ENCODE measurements at places on chromosomes 2 and 18. TPM values are rescaled to one million over a fixed set of nuclear protein-coding genes. Genes with fewer than 3 reads are reported as not detected.
A peak's percentile ranks its signal among the peaks of the same experiment; 100 is the strongest.

The RFTN2 gene
- total RNA-seq, result 0.44 TPM

The ITGB6 gene
- total RNA-seq, result not detected

The B3GNT7 gene
- total RNA-seq, result 0.98 TPM

The HAAO gene
- total RNA-seq, result not detected

The ERICH2 gene
- total RNA-seq, result not detected

The CXCR1 gene
- total RNA-seq, result 0.25 TPM

The APOB gene
- 2.0 TPM for total RNA-seq

The STAMBP gene
- 30.9 TPM for total RNA-seq

The KCNG2 gene
- total RNA-seq, result not detected

The FAP gene
- 0.88 TPM for total RNA-seq

The FNDC4 gene
- total RNA-seq, result 0.70 TPM

The ADRA2B gene
- total RNA-seq, result 0.16 TPM

The TMEM247 gene
- total RNA-seq, result not detected

The CNDP1 gene
- total RNA-seq, result not detected

The TOGARAM2 gene
- total RNA-seq, result 5.2 TPM

The PELI1 gene
- total RNA-seq, result 115 TPM

The NT5DC4 gene
- not detected for total RNA-seq

The ARHGEF33 gene
- 0.26 TPM for total RNA-seq

GRCh38 chr2:101002562-101003277 is 631 bp downstream of the RPL31 start:
- DNase-seq, result peak; percentile 22

DNA sequence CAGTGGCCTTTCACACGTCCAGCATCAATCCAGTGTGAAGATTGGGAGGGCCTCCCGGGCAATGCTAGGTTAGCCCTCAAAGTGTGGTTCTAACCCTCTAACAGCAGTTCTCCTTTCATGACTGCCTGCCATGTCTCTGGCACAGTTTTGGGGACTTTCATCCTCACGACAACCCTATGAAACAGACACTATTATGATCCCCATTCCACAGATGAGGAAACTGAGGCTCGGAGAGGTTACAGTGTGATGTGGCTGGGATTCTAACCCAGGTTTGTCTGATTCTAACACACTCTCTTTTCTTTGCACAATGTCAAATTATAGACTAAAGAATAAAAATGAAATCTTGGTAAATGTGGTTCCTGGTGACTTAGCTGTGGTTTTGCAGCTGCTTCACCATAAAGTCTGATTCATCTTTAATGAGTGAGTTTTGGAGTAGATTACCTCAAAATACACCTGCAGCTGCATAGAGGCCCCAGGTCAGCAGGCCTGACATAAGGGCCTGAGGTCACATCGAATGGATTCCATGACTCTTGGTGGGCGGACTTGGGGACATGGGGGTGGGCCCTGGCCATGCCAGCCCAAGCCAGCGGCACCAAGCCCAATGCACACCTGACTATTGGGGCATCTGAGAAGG is 214.4 kb downstream of the GLI2 start:
- DNase-seq, result no peak

GRCh38 chr2:120879431-120880295 is 144.0 kb downstream of the GLI2 start:
- no peak for DNase-seq

DNA sequence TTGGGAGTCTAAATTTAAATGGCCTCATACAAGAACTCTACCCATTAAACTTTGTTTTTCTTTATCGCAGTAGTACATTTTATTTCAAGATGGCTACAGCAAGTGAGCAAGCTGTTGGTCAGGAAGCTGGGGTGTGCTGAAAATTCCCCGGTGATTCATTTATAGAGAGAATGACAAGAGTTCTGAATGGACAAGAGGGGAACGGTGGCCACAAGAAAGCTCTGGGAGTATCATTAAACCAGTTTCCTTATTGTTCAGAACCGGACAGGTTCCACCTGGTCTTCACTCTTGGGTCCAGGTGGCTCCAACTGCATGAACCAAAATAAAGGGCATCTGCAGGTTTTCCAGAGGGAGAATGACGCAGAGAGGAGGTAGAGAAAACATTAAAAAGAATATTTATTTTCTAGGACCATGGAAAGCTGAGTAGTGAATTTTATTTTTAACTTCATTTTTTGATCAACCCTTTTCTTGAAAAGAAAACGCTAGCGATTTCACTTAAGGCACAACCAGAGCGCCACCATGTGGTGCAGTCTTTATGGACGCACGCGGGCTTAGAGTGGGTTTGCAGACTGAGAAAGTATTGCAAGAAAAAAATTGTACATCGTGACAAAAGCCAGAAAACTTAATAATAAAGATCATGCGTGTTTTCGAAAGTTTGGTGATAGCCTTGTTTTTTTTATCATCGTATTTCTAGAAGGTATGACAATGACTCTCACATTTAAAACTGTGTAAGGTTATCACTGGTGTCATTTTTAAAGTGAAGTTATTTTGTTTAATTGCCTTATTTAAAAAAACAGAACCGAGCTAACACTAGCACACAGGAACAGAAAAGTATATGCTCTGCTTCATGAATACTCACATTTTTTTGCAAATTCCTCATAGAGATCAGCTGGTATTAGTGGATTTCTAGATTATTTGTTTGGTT is 97.9 kb upstream of the NOL4 start:
- DNase-seq, result no peak

DNA sequence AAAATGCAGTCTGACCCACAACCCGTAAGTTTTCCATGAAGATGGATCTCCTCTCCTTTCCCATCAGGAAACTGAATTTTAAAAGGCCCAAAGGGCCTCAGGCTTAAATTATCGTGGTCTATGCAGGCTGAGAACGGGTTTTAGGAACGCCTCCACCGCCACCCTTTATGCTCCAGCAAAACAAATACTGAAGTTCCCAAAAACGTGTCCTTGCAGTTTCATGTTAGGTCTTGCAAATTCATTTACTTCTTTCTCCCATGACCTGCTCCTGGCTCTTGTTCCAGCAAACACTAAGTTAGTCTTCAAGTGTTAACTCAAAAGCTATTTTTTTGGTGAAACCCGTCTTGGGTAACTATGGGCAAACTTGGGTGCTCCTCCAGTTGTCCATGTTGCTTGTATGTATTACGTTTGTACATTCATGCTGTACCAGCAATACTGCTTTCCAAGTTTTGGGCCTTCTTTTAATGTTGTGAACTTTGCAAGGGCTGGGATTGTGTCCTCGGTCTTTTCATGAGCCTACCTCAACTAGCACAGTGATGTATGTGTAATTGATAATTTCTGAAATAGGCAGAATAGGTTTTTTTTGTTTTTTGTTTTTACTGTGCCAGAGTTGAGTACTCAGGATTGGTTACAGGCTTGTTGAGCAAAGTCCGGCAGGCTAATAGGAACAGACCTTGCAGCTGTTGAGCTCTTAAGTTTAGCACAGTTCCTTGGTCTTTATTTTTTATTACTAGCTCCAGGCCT is 1.8 kb upstream of the RNF149 start:
- DNase-seq, result no peak

DNA sequence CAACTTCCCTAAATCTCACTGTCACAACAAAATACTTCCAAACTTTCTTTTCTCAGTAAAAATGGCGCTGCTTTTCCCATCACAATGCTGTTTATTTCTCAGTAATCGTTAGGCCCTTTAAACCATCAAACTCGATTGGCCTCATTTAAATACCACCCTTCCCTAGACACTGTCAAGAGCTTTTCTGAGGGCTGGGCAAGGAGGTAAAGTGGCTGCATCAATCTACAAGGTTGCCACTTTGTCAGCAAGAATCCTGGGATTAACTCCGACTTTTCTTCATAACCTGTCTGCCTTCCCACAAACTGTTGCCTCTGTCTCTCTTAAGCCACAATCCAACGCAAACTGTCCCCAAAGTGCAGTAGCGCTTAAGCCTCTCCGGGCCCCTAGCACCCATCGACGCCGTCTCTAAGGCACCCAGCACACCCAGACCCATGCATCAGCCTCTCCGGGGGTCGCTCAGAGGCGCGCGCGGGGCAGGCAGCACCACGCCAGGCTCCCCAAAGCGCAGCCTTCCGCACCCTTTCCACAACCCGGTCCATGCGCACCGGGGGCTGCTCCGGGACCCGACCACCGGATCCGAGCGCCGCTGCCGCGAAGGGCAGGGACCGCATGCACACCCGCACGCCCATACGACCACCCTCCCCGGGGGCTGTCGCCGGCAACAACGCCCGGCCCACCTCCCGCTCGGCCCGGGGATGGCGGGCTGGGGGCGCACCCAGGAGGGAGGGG is 683 bp downstream of the MBOAT2 start:
- DNase-seq, result no peak

- no peak for DNase-seq
These were observed 652.2 kb downstream of the LRRTM4 start for GRCh38 chr2:76870011-76870410.

DNA sequence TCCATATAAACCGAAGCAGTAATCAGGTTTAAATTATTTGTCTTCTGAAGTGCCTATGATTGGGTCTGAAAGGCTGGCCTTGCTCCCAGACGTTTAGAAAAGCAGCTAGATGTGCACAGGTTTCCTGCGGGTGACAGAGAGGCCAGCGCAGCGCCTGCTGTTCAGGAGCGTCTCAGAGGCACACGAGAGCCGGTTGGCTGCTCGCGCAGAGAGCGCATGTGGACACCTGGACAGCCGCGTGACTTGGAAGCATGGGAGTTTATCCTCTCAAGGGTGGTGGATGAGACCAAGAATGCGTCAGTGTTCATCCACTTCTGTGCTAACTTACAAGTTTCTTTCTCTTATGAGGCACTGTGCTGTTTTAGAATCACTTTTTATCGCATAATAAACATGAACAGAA is 303.7 kb downstream of the PTGR3 start:
- no peak for DNase-seq

- DNase-seq, result no peak
These were observed 166.9 kb downstream of the KLHL29 start for GRCh38 chr2:23551875-23552274.

- no peak for DNase-seq
These were observed 107.4 kb downstream of the CLIP4 start for GRCh38 chr2:29222381-29223179.

GRCh38 chr18:2312440-2312839 is 258.9 kb downstream of the METTL4 start:
- no peak for DNase-seq

DNA sequence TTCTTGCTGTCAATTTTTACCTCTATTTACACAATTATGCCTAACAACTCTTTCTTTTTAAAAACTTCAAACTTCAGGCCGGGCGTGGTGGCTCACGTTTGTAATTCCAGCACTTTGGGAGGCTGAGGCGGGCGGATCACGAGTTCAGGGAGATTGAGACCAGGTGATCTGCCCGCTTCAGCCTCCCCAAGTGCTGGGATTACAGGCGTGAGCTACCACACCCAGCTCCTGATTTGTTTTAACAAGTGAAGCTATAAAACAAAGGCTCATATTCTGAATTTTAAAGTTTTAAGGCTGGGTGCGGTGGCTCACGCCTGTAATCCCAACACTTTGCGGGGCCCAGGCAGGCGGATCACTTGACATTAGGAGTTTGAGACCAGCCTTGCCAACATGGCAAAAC is 15.5 kb downstream of the PTPN2 start:
- DNase-seq, result no peak

DNA sequence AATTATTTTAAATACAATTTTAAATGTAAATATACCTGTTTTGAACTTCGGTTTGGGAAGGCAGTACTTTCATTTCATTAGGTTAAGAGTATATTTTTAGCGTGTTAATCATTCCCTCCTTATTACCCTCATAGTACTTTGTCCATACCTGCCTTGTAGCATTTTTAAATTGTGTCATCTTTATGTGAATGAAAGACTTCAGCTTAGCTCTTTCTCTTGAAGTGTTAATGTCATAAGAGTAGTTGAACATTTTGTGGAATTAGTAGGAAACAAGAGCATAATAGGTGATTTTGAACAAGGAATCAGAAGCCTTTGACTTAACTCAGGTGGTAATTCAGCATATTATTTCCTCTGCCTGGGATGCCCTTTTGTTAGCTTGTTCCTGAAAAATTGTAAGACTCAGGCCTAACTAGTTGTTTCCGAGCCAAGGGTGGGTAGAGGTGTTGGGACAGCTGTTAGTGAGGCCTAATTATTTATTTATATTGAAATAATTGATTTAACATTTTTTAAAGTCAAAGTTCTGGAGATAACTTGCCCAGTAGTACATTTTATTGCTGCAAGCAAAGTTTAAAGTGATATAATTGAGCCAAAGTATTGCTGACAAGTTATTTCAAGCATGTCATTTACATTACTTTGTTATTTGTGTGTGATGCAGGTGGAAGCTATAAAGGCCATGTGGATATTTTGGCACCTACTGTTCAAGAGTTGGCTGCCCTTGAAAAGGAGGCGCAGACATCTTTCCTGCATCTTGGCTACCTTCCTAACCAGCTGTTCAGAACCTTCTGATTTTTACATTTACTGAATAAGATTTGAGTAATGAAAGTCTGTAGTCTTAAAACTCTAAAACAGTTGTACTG is 38.7 kb downstream of the DDX1 start:
- DNase-seq, result no peak

- DNase-seq, result no peak
These were observed 245.7 kb upstream of the CTAGE1 start for GRCh38 chr18:22663378-22663777.

- DNase-seq, result no peak
These were observed 108.3 kb downstream of the NFATC1 start for GRCh38 chr18:79504034-79504433.

- DNase-seq, result no peak
These were observed 39.0 kb downstream of the TGFA start for GRCh38 chr2:70514612-70515055.

DNA sequence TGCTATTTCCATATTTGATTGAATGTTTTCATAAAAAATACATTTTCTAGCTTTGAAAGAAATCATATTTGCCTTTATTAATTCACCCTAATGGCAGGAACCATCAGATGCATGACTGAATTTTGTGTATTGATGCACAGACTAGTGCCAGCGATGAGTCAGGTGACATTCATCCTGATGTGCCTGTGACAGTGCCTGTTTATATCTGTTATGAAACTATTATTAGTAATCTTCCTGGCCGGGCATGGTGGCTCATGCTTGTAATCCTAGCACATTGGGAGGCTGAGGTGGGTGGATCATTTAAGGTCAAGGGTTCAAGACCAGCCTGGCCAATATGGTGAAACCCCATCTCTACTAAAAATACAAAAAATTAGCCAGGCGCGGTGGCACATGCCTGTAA is 170.0 kb downstream of the TSN start:
- DNase-seq, result no peak

- DNase-seq, result no peak
These were observed 6.6 kb upstream of the OXER1 start for GRCh38 chr2:42770288-42771131.

GRCh38 chr18:46274266-46274665 is 170.1 kb downstream of the HAUS1 start:
- DNase-seq, result no peak

DNA sequence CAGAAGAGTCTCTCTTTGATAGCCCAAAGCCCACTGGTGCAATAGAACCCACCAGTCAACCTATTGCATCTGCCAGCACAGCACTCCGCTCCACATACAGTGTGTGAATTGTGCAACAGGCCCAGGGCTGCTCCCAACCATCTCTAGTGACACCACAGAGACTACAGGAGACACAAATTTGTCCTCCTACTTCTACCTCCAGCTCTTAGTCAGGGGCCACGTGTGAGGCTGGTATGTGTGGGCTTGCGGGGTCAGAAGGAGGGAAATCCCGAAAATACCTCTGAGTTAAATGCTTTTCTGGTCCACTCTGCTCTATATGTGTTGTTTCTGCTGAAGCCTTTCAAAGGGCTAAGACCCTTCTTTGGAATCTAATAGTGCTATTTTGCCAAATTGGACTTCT is 18.0 kb downstream of the DGUOK start:
- no peak for DNase-seq

GRCh38 chr18:5103286-5103685 is 93.8 kb downstream of the AKAIN1 start:
- no peak for DNase-seq

GRCh38 chr2:191188550-191189093 is 37.8 kb upstream of the STAT4 start:
- DNase-seq, result no peak

GRCh38 chr18:34760444-34760843 is 50.3 kb downstream of the DTNA start:
- DNase-seq, result no peak
